ENCODE measurements at places on chromosomes 1 and 21.

DNA sequence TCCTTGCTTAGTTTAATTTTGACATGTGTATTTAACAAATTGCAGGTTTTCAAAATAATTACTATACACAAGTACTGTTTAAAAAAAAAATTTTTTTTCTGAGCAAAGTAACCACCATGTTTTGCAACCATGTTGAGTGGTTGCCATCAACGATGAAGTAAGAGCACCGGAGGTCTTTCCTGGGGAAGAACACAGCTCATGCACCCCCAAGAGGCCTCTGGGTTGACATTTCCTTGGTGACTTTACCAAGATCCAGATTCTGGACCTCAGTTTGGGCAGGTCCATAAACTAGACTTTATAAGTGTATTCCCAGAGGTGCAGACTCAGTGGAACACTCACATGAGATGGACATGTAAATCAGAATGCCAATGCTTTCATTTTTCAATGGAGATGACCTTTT lies 36.8 kb upstream of the RALGPS2 start:
- no peak for DNase-seq

GRCh38 chr1:161084597-161084988 lies 4.8 kb downstream of the NECTIN4 start:
- DNase-seq = no peak

DNA sequence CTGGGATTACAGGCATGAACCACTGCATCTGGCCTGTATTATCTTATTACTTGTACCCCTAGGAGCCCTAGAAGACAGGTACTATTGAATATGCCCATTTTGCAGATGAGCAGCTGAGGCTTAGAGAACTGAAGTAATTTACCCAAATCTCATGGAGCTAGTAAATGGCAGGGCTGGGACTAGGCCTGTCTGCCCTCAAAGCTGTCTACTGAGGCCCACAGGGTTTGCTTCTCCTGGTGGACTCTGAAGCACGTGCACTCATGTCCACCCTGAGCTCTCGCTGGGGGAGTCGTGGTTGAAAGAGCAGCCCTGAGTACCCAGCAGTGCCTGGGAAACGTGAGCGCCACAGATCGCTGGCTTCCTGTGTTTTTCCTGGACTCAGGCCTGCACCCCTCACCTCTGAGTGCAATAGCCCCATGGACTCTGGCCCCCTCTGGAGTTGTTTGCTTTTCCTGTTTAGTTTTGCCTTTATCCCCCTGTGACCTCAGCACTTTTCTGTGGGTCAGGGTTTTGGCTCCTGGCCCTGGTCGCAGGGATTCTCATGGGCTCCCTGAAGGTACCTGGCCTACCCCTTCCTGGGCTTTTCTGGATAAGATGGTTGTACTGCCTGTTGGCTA lies 52.4 kb downstream of the ARHGEF10L start:
- DNase-seq = no peak

- no peak for DNase-seq
These were observed 637 bp upstream of the MYBPHL start for GRCh38 chr1:109307274-109308021.
